ENCODE measurements at places on chromosomes 12 and 14.

DNA sequence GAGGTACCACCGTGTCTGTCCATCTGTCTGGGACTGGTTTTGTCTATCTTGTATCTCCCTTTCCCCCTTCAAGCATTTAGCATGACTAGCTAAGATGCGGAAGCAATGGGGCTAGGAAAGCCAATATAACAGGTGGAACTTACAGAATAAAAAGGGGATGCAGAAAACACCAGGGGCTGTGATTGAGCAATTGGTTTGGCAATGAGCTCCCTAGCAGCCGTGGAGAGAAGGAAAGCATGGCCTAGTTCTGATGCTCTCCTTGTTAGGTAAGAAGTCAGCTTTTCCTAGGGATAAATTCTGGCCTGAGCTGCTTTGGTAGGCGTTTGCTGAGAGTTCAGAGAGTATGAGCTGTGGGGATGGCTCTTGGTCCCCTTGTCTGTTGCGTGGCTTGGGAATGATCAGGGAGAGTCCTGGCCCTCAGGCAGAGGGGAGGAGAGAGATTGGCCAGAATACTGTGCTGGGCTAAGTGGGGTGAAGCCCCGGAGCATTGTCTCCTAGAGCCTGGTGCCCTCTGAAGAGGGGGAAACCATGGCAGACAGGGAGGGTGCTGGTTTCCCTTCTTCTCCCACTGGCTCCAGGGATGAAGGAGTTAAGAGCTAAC, 7.1 kb downstream of the SETD1B start:
- no peak for DNase-seq

DNA sequence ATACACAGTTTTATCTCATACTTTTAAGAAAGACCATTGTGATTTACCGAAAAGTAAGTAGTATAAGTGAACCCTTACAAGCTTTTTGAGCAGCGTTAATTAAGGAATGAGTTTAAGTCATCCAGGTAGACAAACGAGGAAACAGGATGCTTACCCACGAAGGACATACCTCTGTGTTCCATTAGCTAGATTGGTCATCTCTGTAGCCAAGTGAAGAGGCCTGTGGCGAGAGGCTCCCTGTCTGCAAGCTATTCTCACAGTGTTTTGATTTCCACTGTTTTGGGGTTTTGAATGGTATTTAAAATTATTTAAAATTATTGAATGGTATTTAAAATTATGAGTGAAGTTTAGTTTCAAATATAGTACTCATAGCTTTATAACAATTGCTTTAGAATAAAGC, 342.1 kb upstream of the RGS6 start:
- DNase-seq: no peak

DNA sequence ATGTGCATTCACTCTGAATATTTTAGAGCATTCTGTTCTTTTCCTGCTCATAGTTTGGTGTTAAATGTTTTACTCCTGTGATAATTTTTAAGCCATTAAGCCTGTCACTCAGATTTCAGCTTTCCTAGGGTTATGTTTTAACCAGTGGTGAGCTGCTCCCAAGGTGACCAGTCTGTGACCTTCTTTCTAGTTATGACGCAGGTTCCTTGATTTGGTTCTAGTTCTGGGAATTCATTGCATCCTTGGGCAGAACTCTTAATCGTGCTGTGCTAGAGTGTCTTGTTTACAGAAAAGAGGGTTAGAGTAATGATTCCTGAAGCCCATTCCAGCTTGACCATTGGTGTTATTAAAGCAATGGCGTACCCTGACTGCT, 2.2 kb downstream of the GABARAPL1 start:
- DNase-seq: no peak

DNA sequence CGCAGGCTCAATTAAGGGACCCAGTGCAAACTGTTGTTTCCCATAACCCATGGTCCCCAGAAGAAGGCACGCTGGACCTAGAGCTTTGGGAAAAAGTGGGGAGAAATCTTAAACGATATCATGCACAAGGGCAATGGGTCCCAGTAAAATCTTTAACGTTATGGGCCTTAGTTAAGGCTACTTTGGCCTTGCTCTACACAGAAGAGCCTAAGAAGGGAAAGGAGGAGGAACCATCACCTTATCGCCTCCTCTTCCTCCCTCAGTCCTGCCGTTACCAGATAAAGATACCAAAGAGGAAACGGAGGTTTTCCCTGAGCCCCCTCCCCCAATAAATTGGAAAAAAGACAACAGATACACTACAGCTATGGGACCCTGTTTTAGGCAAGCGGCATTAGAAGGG, 116.9 kb downstream of the PPHLN1 start:
- no peak for DNase-seq

DNA sequence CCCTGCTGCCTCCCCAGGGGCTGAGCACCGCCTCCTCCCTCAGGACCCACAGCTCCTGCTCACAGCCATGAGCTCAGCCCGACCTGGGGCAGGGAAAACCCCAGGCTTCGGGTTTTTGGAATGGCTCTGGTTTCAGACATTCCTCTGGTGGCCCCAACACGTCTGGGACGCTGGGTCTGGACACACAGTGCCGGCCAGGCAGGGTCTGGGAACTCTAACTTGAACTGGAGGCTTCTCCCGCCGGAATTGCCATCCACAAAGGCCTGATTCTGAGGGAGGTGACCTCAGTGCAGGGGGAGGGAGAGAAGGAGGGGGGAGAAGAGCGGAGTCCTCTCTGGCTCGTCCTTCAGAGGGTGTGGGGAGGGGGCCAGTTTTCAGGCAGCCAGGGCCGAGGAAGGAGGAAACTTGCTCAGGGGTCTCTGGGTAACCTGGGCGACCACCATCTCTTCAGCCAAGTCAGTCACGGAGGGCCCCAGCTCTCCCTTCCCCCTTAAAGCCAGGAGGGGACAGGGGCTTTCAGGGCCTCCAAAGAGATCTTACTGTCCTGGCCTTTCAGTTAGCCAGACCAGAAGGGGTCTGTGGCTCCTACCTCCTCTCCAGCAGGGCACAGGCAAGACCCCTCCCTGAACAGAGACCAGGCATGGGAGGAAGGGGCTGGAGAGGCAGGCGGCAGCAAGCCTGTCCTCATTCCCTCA, 19.4 kb downstream of the NCKAP5L start:
- DNase-seq: peak; percentile 38

DNA sequence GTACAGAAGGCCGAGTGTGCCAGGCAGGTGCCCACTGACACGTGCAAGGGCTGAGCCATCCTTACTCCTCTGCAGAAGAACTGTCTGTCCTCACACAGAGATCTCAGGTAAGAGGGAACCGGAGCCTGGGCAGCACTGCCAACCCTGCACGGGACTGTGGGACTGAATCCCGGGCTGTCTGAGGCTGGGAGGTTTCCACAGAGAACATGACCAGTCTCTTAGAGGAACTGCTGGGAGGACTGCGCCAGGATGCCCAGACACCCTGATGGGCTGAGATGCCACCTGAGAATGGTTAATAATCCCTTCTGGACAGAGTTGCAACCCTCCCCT, 302.9 kb upstream of the SFSWAP start:
- no peak for DNase-seq

DNA sequence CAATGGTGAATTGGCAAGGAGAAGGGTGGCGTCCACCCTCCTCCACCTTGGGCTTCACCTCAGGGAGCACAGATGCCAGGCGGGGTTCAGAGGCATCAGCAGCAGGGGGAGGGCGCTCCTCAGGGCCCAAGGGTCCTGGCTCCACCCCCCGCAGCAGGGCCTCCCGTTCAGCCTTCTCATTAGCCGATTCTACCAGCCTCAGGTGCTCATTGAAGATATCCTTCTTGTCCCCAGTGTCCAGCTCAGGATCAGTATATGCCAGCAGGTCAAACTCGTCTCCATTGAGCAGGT, 19.3 kb upstream of the PRKAG1 start:
- DNase-seq: no peak

DNA sequence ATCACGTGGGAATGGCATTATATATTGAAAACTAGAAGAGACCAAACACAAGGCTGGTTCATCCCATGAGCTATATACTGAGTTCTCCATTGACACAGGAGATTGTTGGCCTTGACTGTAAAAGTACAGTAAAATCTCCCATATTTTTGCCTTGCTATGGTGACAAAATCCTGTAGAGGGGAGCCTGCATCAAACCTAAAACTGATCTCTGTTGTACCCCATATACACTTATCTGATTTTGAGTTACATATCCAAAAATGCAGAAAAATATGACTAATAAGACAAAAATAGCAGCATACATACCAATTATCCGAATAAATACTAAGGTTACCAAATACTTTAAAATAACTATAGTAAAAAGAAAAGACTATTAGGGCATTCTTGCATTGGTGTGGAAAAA, 60.4 kb downstream of the TMTC3 start:
- DNase-seq: no peak

DNA sequence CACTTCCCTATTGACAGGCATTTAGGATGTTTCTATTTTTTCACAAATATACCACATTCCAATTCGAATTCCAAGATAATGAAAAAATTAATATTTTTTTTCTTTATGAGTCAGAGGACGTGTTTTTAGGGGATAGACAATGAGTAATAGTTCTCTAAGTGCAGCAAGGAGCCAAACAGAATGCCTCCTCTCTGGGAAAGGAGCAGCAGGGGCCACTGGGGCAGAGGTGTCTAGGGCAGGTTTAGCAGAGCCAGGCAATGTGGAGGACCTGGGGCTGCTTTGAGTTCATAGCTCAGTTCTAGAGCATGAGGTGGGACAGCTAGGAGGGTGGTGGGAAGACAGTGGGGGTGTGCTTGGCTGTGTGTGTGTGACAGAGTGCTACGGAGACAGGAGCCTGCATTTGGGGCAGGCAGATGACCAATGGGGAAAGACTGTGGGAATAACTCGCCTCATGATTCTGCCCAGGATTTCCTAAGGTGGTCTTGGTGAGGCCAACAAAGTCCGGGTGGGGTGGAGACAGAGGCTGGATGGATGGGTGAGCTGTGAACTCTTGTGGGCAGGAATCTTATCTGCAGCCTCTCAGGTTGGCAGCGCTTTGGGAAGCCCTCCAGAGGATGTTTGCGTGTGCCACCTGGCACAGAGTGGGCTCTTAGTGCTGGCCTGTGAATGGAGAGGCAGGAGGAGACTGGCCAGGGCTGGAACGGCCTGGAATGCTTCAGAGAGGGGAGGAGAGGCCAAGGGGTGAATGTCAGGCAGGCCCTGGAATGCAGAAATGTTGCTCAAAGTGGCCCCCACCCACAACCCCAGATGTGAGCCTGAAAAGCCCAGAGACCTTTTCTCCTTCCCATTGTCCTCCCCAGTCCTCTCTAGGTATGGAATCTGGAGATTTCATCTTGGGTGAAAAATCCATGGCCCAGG, 2.4 kb upstream of the KRT7 start:
- DNase-seq: peak; percentile 83

- no peak for DNase-seq
Observed at GRCh38 chr12:104468371-104468770, 11.6 kb downstream of the CHST11 start.

Measured in AG20443 (cell line).